Effector memory CD4-positive, alpha-beta T cell (primary cell): ENCODE measurements at places on chromosomes 2 and 18.

DNA sequence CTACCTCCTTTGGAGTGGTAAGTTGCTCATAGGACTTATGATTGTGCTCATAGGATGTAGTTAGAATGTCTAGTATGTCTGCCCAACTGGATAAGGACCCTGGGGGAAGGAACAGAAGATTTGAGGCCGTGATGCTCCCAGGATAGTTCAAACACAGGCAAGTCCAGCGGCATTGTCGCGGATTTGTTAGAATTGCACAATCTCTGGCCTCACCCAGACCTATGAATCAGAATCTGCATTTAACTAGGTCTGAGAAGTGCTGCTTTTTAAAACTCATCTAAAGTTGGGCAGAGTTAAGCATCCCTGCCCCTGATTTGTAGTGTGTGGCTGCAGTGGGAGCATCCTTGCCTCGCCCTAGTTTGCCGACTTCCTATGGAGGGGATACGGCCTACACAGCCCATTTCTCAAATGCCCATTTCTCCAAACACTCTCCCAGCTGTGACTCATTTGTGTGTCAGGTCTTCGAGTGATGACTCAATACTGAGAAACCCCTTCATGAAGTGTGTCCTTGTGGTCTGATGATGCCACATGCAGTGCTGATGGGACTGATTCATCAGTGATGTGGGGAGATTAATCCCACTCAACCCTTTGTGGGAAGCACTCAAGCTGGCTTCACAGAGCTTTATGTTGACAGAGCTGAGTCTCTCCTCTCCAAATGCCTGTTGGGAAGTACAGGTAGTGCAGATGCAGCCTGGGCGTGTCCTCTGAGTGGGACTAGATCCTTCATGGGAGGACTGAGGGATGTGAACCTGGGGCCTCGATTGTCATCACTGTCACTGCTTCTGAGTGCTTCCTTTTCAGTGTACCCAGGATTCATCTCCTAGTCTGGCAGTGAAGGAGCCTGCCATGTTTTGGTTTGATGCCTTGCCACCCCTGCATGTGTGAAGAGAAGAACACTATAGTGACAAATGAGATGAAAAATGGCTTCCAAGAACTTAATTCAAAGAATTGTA lies 18.7 kb downstream of the SMIM21 start:
- no peak for DNase-seq

GRCh38 chr18:26397019-26397418 lies 151.3 kb downstream of the KCTD1 start:
- DNase-seq, result no peak

DNA sequence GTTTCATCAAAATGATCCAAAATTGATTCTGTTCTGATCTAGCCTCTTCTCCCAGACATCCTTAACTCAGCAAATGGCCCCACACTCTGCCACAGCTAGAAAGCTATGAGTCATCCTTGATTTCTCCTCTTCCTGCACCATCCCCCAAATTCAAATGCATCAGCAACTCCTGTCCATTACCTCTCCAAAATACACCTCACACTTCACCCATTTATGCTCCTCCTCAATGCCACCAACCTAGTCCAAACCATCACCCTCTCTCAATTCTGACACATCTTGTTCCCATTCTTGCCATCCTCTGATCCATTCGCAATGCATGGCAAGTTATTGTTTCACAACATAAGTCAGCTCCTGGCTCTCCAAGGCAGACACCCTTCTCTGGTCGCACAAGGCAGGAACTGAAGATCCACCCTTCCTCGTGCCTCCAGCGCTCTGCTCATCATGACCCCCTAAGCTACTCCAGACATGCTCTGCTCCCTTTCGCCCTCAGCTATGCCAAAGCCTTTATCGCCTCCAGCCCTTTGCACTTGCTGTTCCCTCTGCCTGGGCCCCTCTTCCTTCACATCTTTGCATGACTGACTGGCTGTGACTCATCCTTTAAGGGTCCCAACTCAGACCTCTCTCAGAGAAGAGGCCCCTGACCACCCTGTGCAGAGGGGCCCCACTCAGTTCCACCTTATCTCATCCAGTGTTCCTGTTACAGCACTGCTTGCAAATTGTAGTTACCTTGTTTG lies 83.6 kb downstream of the MREG start:
- DNase-seq, result no peak

DNA sequence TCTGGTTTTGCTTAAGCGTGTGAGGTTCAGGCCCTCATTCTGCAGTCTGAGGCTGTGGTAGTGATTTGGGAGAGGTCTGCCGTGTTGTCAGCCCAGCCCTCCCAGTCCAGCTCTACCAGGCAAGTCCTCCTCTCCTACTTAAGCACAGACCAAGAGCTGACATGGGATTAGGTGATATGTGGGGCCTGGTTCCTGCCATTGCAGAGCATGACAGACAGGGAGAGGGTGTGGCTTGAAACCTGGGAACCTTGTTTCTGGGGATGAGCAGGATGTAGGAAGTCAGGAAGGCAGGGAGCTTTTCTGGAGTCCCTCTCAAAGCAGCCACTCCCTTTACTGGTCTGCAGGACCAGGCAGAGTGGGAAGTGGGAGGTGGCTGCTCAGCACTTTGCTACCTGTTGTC lies 38.6 kb downstream of the PTPRM start:
- DNase-seq, result no peak

DNA sequence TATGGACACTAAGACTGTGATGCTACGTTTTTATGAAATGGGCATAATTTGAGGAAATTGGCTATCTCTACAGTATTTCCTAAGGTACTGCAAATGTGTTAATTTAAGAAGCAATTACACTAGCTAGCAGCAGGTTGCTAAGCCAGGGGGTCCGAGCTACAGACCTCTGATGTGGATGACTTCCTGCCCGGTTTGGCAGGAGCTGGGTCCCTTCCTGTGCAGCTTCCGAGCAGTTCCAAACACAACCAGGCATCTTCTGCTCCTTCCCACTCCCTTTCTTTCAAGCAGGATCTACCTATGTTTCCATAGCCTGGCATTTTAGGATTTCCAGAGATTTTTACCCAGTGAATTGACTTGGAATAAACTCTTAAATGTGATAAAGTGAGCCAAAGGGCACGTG lies 55.7 kb downstream of the SCN2A start:
- no peak for DNase-seq

DNA sequence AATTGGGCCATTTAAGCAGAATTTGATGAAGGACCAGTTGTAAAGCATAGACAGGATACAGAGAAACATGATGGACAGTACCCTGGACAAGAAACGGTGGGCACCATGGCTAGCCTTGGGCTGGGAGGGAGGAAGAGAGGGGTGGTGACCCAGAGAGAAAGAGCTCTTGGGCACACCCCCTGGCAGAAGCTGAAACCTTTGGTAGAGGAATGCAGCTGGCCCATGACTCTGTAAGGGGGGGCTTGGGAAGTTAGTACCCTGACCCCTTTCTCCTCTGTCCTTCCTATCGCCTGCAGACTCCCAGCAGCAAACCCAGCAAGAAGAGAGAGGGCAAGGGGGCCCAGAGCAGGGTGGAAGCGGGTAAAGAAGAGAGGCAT lies 32.6 kb downstream of the MRPL44 start:
- DNase-seq, result no peak
